Activated B cell treated with CpG ODN at 0.5 μM for 24 hours (primary cell): ENCODE measurements at places on chromosomes 3 and 15.

GRCh38 chr3:184502123-184502667 is 59.4 kb upstream of the EPHB3 start:
- H3K36me3 ChIP-seq: peaks cover 3% of the 10 kb centered on the region
- no peaks in the 10 kb centered on the region for H3K4me1 ChIP-seq
- H3K4me3 ChIP-seq: no peak overlapping the region
- peaks cover 48% of the 10 kb centered on the region for H3K27me3 ChIP-seq
- DNase-seq: no peak

- H3K4me1 ChIP-seq: no peaks in the 10 kb centered on the region
- no peak overlapping the region for H3K27ac ChIP-seq
- no peaks in the 10 kb centered on the region for H3K27me3 ChIP-seq
- no peak for DNase-seq
- no peak overlapping the region for H3K4me3 ChIP-seq
- H3K36me3 ChIP-seq: no peaks in the 10 kb centered on the region
Observed at GRCh38 chr3:54756330-54756731, 171.5 kb downstream of the LRTM1 start.

DNA sequence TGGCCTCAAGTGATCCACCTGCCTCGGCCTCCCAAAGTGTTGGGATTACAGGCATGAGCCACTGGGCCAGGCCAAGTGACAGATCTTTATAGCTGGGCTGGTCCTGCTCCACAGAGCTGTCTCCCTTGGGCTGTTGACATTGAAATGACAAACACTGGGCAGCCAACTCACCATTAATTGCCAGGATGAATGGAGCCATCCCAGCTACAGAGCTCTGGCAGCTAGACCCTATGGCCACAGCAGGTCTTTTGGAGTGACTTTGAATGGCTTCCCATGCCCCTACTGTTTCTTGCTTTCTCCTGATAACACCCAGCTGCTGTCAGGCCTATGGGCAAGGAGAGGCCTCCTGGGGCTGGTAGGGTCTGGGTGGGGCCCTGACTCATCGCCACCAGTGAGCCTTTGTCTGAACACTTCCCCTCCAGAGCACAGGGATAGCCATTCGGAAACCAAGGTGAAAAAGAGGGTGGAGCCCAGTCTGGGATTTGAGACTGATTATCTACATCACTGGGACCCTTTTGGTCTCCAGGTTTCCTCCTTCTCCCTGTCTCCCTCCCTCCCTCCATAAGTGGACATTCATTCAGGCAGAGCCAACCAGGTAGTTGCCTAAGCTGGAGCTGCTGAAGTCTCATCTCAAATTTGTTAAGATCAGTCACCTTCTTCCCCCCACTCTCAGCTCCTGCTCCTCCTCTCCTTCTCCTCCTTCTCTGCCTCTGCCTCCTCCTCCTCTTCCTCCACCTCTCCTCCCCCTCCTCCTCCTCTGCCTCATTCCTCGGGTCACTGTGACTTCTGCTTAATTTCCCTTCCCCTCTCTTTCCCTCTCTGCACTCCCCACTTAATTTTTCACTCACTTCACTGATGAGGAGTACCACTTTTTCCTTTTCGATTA is 34.0 kb downstream of the BHLHE40 start:
- DNase-seq: peak; percentile 50
- H3K4me3 ChIP-seq: peak overlapping the region; percentile 76
- H3K36me3 ChIP-seq: no peaks in the 10 kb centered on the region
- H3K4me1 ChIP-seq: peaks cover 97% of the 10 kb centered on the region
- no peaks in the 10 kb centered on the region for H3K27me3 ChIP-seq

- DNase-seq: no peak
- H3K36me3 ChIP-seq: no peaks in the 10 kb centered on the region
- H3K27me3 ChIP-seq: no peaks in the 10 kb centered on the region
Observed at GRCh38 chr3:30198162-30198561, 408.2 kb upstream of the TGFBR2 start.

DNA sequence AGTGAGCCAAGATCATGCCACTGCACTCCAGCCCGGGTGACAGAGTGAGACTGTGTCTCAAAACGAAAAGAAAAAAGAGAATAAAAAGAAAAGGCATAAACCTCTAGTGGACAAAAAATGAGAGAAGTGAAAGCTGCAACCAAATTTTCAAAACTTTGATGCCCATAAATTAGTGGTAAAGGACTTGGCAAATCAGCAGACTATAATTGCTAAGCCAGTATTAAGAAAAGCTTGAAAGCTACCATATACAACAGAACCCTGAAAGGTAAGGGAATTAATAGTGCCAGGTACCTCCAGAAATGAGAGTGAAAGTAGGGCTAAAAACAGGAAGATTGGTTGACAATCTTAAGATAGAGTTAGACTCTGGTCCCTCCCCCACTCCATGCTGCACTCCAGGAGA is 32.9 kb upstream of the SLC22A13 start:
- no peaks in the 10 kb centered on the region for H3K27me3 ChIP-seq
- no peak for DNase-seq
- peaks cover 17% of the 10 kb centered on the region for H3K4me1 ChIP-seq

DNA sequence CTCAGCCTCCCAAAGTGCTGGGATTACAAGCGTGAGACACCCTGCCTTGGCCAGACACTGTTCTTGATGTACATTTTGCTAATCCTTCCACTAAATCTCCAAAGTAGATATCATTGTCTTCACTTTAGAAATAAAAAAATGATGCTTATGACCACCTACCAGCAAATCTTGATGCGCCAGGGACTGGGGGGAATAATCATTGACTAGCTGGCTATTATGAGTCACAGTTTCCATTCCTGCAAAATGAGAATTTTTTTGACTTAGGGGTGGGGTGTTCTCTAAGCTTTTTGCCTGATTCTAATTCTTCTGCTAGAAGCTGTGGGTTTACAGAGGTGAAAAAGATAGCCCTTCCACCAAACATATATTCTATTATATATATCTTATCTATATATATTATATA is 17.1 kb upstream of the RFC4 start:
- H3K4me3 ChIP-seq: no peak overlapping the region
- peaks cover 16% of the 10 kb centered on the region for H3K27me3 ChIP-seq
- peaks cover 22% of the 10 kb centered on the region for H3K4me1 ChIP-seq
- no peak for DNase-seq
- no peak overlapping the region for H3K27ac ChIP-seq

DNA sequence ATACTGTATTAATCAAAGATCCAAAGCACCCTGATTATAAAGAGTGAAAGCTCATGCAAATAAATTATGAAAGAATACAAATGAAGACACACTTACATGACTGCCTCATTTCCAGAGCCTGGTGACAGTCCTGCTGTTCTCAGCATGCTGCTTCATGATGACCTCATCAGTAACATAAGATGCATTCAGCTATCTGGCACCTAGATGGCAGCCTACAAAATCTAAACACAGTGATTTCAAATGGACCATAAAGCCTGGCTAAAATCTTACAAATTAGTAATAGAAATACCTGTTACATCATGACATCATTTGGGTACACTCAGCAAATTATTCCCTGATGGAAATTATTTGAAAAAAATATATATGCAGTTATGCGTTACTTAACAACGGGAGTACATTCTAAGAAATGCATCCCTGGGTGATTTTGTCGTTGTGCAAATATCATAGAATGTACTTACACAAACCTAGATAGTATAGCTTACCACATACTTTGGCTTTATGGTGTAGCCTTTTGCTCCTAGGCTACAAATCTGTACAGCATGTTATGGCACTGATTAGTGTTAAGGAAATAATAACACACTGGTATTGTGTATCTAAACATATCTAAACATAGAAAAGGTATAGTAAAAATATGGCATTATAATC is 207.2 kb downstream of the EPHA3 start:
- no peaks in the 10 kb centered on the region for H3K4me1 ChIP-seq
- DNase-seq: no peak
- H3K27me3 ChIP-seq: no peaks in the 10 kb centered on the region
- no peaks in the 10 kb centered on the region for H3K36me3 ChIP-seq

DNA sequence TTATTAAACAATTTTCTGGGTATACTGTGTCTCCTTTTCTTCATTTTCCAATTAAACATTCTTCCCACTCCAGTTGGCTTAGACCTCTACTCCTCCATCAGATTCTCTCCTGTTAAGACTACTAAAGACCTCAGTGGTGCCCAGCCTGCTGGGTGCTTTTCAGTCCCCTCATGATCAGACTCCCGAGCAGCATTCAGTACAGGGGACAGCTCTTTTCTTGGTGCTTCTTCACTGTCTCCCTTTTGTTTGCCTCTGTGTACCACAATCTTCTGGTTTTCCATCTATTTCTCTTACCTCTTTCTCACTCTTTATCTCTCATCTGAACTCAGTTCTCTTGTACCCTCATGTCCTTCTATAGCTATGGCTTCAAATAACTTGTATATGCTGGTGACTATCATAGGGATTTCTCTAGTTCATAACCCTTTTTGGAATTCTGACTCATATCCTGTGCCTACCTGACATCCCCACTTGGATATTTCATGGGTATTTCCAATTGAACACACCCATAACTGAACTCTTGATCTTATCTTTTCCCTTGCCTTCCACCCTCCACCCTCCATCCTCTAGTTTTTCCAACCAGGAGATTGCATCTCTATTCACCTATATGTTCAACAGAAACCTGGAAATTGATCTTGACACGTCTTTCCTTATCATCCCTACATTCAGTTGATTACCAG is 55.6 kb upstream of the ABHD10 start:
- H3K27me3 ChIP-seq: no peaks in the 10 kb centered on the region
- DNase-seq: no peak
- H3K27ac ChIP-seq: no peak overlapping the region
- H3K4me1 ChIP-seq: no peaks in the 10 kb centered on the region
- no peak overlapping the region for H3K4me3 ChIP-seq

DNA sequence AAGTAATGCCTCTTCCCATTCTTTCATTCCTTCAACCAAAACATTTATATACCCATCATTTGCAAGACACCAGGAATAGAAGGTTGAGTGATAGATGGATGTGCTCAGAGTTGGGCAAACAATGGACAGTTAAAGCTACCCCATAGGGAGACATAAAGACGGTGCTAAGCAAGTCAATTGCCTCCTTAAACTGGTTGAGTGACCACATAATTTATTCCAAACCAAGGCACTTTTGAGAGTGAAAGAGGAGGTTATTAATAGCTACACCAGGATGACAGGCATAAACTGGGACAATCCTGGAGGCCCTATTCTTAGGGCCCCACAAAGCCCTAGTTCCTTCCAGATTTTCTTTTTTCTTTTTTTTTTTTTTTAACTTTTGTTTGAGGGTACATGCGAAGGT is 21.4 kb upstream of the DYNC1LI1 start:
- peaks cover 7% of the 10 kb centered on the region for H3K27me3 ChIP-seq
- H3K36me3 ChIP-seq: no peaks in the 10 kb centered on the region
